ENCODE measurements at places on chromosomes 13 and 19. TPM values are rescaled to one million over a fixed set of nuclear protein-coding genes. Genes with fewer than 3 reads are reported as not detected.

The N4BP2L1 gene
- 10.1 TPM for polyA plus RNA-seq

DNA sequence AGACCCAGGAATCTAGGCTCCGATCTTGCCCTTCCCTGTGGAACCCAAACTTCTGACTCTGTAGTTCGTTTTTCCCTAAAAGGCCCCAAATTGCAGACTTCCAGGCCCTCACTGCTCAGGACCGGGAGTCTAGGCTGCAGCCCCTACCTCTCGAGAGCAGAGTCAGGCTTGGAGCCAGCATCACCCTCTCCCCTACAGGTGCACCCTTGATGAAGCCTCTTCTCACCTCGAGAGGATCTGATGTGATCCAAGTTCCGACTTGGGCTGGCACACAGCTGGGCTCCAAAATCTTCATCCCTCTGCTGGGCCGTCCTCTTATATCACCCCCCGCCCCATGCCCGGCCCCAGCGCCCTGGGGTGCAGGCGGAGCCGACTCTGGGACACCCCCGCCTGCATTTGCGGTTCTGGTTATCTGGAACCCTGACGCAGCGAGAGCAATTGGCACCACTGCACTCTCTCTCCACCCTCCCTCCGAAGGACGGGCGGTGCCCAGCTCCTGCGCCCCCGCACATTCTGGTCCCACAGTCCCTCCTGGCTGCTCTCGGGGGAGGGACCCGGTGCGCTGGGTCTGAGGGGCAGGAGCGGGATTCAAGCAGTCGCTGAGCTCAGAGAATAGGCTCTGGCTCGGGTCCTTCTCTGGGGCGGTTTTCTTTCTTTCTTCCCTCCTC lies at the start of gene KLK7:
TSS of gene KLK7 (minus strand) at position 293 of the 668 bp plus-strand sequence. CDS start 1,518 bp downstream, outside the sequence.
- no peaks in the 10 kb centered on the region for H3K36me3 ChIP-seq
- no peak within 1 kb of the TSS for H3K27ac ChIP-seq
- no peaks in the 10 kb centered on the region for H3K27me3 ChIP-seq
- no peak within 1 kb of the TSS for H3K4me3 ChIP-seq
- no peaks in the 10 kb centered on the region for H3K4me1 ChIP-seq
- DNase-seq = no peak

DNA sequence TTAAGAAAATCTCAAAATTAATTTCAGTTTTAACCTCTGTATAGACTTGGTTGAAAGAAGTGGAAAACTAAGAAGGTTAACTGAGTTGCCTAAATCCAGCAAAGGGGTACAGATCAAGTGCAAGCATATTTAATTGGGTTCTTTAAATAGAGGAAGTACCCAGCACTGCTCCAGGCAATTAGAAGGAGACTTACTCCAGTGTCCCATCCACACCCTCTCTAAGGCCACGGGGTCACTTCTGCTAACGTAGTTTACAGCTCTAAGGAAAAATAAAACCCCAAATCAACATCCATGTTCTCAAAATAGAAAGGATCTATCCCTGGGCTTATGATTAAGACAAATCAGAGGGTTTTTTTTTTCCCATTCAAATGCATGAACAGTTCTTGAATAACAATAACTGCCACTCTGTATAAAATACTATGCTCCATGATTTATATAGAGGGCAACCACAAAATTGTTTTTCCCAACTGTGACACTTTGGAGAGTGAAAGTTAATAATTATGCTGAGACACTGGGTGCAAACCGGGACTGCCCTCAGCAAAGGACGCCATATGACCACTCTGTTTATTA lies 4.6 kb downstream of the FRY start:
- DNase-seq = no peak
- H3K27me3 ChIP-seq = no peaks in the 10 kb centered on the region
- H3K4me3 ChIP-seq = no peak overlapping the region
- H3K27ac ChIP-seq = no peak overlapping the region
- H3K36me3 ChIP-seq = no peaks in the 10 kb centered on the region

DNA sequence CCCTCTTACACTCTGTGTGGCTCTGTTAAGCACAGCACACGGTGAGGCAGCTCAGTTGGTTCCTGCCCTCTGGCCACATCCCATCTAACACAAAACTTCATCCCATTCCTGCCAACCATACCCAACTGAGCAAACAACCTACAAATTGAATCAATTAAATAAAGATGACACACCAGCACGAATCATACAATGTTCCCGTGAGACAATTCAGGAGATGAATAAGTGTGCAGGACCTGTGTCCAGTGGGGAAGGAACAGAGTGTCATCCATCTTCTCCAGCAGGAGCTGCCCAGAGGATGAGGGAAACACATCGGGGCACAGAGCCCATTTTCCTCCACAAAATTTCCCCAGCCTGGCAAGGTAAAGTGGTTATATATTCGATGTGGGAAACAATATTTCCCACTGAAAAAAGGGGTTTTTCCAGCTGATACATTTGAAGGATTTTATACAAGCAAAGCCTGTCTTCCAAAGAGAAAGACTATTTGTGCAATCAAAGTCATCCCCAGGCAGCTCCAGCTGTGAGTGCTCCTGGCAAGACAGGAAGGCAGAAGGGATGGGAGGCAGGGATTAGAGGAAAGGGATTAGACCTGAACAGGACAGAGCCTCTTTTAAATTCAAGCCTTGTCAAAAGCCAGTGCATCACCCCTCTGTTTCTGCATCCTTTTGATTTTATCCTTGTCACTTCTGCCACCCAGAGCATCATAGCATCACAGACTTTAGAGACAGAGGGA lies 240.2 kb downstream of the LHFPL6 start:
- no peaks in the 10 kb centered on the region for H3K27me3 ChIP-seq
- no peak for DNase-seq
- no peak overlapping the region for H3K4me3 ChIP-seq
- H3K36me3 ChIP-seq = no peaks in the 10 kb centered on the region
- H3K4me1 ChIP-seq = peaks cover 5% of the 10 kb centered on the region
- no peak overlapping the region for H3K27ac ChIP-seq

DNA sequence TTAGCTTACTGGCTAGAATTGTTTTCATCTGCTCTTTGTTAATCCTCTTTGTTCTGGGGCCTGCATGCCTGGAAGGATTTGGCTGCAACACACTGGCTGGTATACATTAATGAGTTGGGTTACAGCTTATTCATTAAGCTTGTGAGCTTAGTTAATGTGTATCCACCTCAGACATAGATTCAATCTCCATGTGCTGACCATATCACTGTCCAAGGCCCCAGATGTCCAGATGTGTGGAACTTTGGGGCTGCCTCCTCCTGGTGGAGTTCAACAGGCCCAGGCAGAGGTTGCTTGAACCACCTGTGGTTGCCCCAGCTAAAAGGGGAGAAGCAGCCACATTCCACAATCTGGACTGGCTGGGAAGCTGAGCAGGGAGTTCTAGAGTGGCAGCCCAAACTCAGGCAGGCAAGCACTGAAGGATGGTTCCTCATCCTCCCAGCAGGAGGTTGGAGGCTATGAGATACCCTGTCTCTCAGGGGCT lies 5.4 kb downstream of the DIAPH3 start:
- H3K27me3 ChIP-seq = no peaks in the 10 kb centered on the region
- peaks cover 4% of the 10 kb centered on the region for H3K4me1 ChIP-seq
- H3K4me3 ChIP-seq = no peak overlapping the region
- peak overlapping the region; percentile 16 for H3K27ac ChIP-seq
- no peak for DNase-seq
- H3K36me3 ChIP-seq = no peaks in the 10 kb centered on the region

The CPB2 gene
- not detected for polyA plus RNA-seq

DNA sequence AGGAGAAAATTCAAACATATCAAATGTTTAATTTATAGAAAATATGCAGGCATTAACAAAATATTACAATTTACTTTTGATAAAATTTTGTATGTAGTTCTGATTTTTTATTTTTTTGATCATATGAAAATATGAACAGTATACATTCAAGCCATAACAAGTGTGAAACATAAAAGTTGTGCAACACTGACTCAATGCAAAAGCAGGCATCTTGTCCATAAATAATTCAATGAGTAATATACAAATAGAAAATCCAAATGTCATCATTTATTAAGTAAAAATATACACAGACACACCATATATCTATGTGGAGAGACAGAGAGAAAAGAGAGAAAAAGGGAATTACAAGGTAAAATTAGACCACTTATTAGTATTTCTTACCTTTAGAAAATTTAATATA lies 1183.9 kb downstream of the SLITRK1 start:
- H3K27ac ChIP-seq = no peak overlapping the region
- no peak for DNase-seq
- no peaks in the 10 kb centered on the region for H3K36me3 ChIP-seq
- H3K4me3 ChIP-seq = no peak overlapping the region

DNA sequence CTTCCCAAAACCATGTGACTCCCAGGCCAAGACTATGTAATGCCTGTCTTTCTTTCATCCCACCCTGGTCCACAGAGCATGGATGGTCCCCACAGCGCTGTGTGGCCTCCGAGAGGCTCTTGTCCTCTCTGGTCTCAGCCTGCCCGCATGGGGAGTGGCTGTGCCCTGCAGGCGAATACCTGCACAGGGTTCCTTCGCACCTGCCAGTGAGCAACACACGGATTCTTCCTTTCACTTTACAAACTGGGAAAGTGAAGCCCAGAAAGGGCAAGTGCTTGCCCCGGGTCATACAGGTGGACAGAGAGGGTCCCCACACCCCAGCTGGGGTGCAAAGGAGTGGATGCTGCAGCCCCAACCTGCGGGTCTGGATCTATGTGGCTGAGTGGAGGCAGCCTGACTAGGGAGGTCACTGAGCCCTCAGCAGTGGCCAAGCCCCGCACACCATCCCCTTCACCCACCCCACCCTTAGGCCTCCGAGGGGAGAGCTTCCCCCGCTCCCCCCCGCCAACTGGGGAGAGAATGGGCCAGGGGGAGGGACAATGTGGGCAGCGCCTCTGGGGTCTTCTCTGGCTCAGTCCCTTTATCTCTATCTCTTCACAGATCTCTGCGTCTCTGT lies 747 bp upstream of the MARK4 start:
- H3K36me3 ChIP-seq = no peaks in the 10 kb centered on the region
- H3K4me1 ChIP-seq = no peaks in the 10 kb centered on the region
- no peaks in the 10 kb centered on the region for H3K27me3 ChIP-seq
- H3K27ac ChIP-seq = no peak overlapping the region

DNA sequence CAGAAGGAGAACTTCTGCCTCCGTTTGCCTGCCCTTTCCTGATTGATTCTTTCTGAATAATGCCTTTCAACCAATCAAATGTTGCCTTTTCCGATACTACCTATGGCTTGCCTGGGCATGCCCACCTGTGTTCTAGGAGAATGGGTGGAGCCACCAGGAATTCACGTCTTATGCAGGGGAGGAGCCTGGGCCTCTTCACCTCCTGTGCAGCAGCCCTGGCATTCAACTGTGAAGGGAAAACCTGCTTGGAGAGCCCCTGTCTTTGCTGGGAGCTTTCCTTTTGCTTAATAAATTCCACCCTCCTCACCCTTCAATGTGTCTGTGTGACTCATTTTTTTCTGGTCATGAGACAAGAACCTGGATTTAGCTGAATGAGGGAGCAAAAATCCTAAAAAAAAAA lies 730.7 kb downstream of the UQCRFS1 start:
- no peak overlapping the region for H3K4me3 ChIP-seq
- DNase-seq = peak; percentile 37
- H3K27me3 ChIP-seq = no peaks in the 10 kb centered on the region
- no peaks in the 10 kb centered on the region for H3K4me1 ChIP-seq
- H3K36me3 ChIP-seq = no peaks in the 10 kb centered on the region

DNA sequence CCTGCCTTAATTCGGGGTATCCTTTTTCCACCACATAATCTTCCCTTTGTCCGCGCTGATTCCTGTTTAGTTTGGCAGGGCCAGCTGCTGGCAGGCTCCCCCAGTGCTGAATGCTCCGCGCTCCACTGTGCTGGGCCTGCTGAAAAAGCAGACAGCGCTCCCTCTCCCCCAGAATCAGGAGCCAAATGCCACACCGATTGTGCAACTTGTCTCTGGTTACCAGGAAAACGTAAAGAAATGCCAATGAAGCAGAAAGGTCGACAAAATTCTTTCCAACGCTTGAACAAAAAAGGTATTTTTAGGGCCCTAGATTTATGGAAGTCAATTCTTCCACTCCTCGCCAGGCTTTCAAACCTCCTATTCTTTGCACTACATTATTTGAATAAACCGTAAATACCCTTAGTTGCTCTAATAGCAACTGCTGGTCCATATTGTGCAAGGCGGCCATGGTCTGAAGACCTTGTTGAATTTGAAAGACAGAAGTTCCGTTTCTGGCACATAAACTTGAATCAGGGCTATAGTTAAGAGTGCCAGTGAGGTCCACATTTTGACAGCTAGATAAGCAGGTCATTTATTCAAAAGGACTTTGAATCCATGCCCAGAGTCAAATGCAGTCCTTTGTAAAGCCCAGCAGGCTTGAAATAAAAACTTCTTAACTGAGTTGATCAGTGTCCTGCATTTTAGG lies 206.7 kb upstream of the RFC3 start:
- peak; percentile 78 for DNase-seq
- H3K27ac ChIP-seq = peak overlapping the region; percentile 61
- no peaks in the 10 kb centered on the region for H3K36me3 ChIP-seq
- H3K27me3 ChIP-seq = no peaks in the 10 kb centered on the region
- H3K4me3 ChIP-seq = peak overlapping the region; percentile 66

DNA sequence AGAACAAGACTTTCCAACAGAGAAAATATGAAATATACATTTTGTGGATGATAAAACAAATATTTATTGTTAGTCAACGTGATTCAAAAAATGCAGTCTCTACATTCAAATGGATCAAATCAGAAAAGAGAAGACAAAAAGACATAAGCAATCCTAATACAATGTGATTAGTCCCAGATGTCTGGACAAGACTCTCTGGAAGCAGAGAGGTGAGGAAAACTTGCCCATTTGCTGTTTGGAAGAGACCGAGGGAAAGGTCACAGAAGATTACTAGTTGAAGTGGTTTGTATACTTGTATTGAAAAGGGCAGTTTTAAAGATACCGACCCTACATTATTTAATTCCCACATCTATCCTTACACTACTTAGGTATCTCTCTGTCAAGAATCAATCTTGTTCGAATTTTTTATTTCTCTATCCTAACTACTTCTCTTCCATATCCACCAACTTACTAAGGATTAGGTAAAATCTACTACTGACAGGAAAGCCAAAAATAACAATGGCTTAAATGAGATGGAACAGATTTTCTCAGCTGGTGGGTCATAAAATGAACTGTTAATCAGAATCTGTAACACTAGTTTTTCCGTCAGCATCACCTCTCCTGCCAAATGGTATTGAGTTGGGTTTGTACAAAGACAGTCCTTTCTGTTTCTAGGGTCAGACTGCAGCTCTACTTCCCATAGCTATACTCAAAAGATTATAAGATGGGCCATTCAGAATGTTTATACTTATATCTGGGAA lies 497.1 kb downstream of the DCT start:
- no peak overlapping the region for H3K4me3 ChIP-seq
- no peaks in the 10 kb centered on the region for H3K4me1 ChIP-seq
- H3K27ac ChIP-seq = no peak overlapping the region

DNA sequence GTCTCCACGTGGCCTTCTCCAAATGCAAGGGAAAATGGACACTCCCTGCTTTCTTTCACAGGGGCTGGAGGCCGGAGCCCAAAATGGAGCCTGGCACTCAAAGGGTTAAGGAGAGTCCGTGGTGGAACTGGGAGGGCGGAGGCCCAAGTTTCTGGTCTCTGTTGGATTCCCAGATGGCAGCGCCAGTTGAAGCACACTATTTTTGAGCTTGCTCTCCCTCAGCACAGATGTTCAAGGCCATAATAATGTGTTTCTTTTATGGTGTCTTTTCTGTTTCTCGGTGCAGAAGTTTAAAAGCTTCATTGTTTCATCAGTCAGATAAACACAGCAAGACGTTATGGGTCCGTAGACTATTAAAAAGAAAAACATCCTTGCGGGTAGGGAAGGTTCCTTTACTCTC lies 67.6 kb downstream of the TNFRSF19 start:
- H3K27me3 ChIP-seq = no peaks in the 10 kb centered on the region
- H3K36me3 ChIP-seq = no peaks in the 10 kb centered on the region
- H3K27ac ChIP-seq = no peak overlapping the region

All from kidney (tissue), 22 donors.